ENCODE measurements at places on chromosomes 5 and 9. TPM values are rescaled to one million over a fixed set of nuclear protein-coding genes. Genes with fewer than 3 reads are reported as not detected.

- peak; percentile 75 for DNase-seq
Measured at GRCh38 chr5:142740474-142741242, 29.5 kb upstream of the ARHGAP26 start.

DNA sequence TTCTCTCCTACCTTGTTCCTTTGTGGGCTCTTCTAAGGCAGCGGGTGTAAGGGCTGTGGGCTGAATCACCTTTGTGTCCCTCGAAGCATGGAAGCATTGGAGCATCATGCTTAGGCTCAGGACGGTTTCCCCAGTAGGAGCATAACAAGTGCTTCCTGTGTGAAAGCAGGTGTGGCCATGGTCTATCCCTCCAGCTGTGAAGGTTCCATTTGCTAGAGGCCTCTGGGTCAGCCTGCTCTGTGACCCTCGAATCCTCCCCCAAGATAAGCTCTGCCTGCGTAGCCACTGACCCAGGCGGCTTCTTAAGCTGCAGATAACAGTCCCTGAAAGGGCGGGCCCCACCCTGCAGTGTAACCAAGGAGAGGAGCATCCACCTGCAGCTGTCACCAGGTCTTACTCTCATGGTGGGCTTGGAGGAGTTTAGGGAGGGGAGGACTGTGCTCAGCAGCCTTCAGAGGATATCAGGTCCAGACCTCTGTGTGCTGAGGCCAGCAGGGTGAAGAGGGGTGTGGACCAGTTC lies 8.4 kb upstream of the NDST1 start:
- no peak for DNase-seq

DNA sequence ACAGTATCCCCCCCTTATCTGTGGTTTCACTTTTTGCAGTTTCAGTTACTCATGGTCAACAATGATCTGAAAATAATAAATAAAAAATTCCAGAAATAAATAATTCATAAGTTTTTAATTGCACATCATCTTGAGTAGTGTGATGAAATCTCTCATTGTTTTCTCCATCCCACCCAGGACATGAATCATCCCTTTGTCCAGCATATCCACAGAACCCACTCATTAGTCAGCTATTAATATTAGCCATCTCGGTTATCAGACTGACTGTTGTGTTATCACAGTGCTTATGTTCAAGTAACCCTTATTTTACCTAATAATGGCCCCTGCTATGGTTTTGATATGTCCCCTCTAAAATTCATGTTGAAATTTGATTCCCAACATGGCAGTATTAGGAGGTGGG lies 40.7 kb downstream of the FAM114A2 start:
- no peak for DNase-seq

DNA sequence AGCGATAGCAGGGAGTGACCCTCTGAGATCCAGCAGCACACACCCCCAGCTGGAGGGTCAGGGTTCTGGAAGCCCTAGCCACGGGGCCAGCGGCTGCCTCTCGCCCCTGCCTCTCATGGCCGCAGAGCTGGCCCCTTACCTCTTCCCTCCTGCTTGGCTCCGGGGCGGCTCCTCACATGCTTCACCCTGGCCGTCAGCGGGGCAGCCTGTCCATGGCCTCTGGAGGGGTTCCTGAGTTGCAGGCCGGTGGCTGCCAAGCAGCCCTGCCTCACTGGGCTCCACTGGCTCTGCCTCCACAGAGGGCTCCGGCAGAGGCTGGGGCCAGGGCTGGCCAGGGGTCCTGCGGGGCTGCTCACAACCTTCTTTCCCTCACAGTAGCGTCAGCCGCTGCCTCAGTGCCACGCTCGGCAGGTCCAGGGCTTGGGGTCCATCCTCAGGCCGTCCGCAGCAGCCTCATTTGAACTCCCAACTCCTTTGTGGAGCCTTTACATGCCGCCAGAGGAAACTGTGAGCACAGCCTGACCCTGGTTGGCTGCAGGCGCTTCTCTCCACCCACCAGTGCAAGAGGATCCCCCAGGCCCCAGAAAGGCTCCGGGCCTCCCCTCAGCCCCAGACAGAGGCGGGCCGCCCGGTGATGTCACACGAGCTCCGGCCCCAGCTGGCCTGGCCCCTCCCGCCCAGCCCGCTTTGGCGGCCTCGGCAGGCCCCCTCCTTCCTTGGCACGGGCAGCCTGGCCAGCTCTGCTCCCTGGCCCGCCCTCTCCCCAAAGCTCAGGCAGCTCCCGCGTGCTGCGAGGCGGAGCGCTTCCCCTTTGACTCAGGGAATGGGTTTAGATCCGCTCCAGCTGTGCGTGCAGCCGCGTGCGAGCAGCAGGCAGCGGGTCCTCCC lies at the start of gene ANGPTL2:
ANGPTL2 (minus strand) TSS at position 460 of the 888 bp plus-strand sequence. CDS start 13,904 bp downstream, outside the sequence.
- peak; percentile 95 for DNase-seq

DNA sequence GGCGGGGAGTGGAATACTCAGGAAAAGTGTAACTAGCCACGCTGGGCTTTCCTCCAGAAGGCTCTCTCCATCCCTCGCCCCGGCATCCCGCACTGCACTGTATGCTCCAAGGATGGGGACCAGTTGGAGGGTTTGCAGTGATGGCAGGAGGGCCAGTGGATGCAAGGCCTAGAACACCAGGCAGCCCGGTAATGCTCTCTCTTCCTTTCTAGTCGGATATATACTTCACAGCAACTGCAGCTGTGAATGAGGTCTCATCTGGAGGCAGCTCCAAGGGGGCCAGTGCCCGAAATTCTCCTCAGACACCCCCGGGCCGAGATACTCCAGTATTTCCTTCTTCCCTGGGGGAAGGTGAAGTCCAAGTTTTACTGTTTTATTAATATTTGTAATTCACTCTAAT lies 10.0 kb upstream of the SLC2A8 start:
- no peak for DNase-seq

- no peak for DNase-seq
Measured at GRCh38 chr9:87113874-87114273, 166.6 kb upstream of the GAS1 start.

Gene GNA14
- polyA plus RNA-seq, result 6.0 TPM

Gene CCDC112
- polyA plus RNA-seq, result 11.3 TPM

Gene TAF1L
- polyA plus RNA-seq, result 0.05 TPM

Gene SPINK5
- polyA plus RNA-seq, result 0.41 TPM

Gene C9
- 0.34 TPM for polyA plus RNA-seq
